ENCODE measurements at places on chromosomes 5 and 9.

- DNase-seq: no peak
Measured at GRCh38 chr5:106408141-106408540, 1262.6 kb downstream of the EFNA5 start.

GRCh38 chr9:4721736-4722135 lies 19.3 kb downstream of the AK3 start:
- no peak for DNase-seq

GRCh38 chr9:37025823-37026112 lies 8.3 kb downstream of the PAX5 start:
- DNase-seq: no peak

GRCh38 chr9:71854811-71855210 lies 56.2 kb downstream of the ABHD17B start:
- no peak for DNase-seq
